ENCODE measurements at places on chromosomes 6 and 20.

DNA sequence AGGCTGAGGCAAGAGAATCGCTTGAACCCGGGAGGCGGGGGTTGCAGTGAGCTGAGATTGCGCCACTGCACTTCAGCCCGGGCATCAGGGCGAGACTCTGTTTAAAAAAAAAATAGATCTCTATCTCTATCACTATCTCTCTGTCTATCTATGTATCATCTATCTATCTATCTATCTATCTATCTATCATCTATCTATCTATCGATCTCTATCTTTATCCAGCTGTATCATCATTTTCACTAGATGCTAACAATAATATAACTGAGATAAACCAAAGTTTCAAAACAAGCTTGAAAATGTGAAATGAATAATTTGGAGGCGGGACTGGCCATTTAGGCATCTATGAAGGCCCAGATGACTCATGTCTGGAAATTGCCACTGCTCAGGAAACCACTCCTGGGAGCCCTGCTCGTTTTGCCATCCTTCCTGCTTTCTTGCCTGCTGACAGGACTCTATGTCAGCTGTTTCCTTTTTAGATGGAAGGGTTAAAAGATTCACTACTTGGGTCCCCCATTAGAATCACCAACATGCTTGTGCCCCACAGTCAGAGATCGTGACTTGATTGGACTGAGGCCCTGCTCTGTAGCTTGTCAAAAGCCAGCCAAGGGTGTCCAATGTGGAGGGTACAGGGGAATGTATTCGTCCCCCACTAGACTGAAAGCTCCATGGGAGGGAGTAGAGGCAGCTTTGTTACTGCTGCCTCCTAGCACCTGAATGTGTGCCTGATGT lies 61.7 kb downstream of the UTRN start:
- DNase-seq = no peak

DNA sequence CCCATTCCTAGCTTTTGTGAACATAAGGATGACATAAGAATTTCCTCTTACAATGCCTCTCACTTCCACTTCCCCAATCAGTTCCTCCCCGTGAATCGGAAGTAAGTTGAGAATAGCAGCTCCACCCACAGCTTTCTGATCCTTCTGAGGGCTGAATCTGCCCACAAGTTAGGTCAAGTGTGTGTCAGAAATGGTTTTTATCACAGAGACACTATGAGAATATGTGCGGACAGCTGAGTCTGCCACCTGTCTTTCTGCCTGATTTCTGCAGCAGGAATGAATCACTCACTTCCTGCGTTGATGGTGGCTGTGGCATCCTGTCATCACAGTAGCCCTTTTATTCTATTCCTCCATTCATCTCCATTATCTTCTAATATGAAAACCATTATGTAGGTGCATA lies 70.2 kb downstream of the RIN2 start:
- DNase-seq = no peak

- no peak for DNase-seq
These were observed 57.1 kb upstream of the HDDC2 start for GRCh38 chr6:125358898-125359297.

- no peak for DNase-seq
These were observed 25.0 kb downstream of the FRMD1 start for GRCh38 chr6:168053957-168054471.

DNA sequence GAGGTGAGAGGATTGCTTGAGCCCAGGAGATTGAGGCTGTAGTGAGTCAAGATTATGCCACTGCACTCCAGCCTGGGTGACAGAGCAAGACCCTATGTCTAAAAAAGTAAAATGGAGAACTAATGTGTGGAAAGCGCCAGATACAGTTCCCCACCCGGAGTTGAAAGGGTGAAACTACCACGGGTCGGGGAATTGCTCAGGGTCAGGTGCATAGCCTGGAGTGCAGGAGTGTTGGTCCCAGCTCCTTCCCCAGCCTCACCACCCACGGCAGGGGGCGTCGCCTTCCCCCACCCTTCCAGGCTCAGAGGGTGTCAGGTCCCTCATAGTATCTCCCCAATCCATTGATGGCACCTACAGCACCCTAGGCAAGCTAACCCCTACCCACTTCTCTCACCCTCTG lies 26.1 kb downstream of the C20orf203 start:
- no peak for DNase-seq

DNA sequence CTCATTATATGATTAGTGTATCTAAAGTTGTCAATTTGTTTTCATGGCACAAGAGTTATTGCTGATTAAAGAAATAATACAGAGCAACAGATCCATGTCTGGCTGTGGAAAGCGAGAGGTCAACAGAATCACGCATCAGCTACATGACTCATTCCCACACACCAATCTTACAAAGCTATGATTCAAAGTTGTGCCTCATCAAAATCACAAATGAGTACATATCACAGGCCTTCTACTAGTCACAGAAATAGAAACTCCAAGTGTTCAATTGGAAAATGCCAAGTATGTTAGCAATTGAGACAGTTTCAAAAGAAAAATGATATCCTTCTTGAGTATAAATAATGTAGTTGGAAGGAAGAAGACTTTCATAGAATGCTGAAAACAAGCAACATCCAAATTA lies 57.8 kb upstream of the NKAIN2 start:
- no peak for DNase-seq

GRCh38 chr6:156427345-156427744 lies 349.8 kb upstream of the ARID1B start:
- DNase-seq = no peak

- DNase-seq = peak; percentile 76
These were observed 56.2 kb upstream of the RIPOR2 start for GRCh38 chr6:24991810-24992467.

DNA sequence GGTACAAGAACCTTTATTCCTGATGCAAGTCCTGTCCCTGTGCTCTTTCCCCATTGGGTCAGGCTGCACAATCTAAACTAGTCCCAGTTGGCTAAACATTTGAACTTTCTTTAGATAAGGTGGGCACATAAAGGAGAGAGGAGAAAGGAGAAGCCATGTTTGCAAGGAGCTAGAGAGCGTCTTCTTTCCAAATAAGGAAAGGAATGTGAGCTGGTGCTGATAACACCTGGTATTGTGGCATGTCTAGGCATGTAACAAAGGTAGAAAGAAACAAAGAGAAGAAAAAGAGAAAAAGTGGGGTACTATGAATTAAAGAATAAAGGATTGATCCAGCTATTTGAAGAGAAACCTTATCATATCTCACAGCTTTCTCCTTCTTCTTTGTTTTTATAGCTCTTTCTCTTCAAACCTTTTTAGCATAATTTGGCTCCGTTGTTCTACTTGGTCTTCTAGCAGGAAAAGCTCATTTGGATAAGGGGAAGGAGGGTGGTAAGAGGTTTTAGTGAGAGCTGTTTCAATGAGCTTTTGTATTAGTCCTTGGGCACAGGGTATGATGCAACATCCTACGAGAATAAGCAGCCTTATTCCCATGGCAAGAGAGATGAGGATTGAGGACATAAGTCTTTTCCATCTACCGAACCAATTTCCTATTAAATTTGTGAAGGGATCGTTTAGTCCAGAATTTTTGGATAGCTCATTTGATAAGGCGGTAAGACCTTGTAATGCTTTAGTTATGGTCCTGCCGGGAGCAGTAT lies 415.5 kb upstream of the MAN1A1 start:
- no peak for DNase-seq

DNA sequence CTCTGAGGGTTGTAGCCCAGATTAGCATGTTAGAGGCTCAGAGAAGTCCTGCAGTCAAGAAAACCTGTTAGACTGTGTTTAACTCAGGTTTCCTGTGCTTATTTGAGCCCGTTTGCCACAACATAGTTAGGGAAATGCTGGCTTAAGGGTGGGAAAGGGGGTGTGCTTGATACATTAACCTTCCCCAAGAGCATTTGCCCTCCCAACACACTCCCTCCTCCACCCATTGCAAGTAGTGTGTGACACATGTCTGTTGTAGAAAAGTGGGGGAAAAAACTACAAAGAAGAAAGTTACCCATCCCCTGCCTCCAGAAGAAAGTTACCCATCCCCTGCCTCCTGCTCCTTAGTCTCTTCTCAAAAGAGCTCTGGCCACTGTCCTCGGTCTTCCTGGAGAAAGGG lies 36.8 kb upstream of the MRPS18A start:
- no peak for DNase-seq

DNA sequence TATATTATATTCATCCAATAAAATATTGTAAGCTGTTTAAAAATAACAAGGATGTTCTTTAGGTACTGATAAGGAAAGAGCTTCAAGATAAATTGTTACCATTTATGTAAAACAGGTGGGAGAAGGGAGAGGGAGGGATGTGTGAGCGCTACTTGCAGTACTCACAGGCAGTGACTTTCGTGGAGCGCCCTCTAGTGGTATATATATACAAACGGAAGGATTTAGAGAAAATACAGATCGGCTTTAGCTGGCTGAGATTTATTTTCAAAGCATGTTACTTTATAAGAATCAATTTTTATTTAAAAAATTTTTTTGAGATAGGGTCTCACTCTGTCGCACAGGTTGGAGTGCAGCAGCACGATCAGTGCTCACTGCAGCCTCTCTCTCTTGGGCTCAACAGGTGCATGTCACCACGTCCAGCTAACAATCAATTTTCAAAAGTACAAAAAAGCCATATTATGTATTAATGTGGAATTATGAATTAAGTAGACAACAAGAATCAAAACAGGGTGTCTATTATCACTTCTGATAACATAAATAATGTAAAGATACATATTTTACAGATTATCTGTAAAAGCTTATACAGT lies 3.3 kb upstream of the MOG start:
- peak; percentile 18 for DNase-seq

GRCh38 chr6:169291646-169292337 lies 38.1 kb upstream of the THBS2 start:
- DNase-seq = no peak

- DNase-seq = no peak
These were observed 64.2 kb upstream of the SLC35B3 start for GRCh38 chr6:8499540-8499939.

DNA sequence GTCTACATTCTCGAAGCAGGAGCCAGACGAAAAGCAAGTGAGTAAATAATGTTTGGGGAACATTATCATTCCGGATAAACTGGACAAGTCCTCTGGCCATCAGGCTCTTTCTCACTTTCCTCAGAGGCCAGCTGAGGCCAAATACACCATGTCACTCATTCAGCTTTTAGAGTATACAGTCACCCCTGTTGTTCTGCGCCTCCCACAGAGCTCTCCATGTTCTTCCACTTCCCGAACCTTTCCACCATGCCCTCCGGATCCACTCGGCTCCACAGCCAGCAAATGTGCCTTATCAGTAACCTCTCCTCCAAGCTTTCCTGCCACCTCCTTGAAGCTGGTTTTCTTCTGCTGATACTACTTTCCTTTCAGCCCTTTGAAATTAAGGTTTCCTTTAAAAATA lies 31.7 kb downstream of the LATS1 start:
- no peak for DNase-seq

DNA sequence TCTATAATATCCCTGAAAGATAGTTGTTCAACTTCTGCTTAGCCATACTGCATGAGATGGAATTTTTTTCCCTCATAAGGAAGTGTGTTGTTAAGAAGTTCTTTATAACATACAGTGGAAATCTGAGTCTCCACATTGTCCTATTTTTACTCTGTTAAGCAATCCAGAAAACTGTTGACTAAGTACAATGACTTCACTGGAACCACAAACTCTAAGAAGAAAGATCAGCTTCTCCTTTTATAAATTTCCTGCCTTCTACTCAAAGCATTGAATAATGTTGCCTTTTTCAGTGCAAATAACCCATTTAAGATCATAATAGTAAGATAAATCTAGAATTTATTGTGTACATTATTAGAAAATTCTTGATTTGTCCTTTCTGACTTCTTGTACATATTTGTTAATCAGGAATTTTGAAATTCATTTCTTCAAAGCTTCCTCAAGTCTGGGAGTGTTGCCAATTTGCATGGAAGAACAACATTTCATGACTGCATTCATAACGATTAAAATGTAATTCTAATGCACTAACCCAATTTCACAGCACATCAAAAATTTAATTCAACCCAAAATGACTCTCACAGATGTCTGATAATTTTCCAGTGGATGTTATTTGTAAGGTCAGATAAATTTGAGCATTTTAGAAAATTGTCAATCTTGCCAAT lies 45.6 kb upstream of the ANKEF1 start:
- DNase-seq = no peak

DNA sequence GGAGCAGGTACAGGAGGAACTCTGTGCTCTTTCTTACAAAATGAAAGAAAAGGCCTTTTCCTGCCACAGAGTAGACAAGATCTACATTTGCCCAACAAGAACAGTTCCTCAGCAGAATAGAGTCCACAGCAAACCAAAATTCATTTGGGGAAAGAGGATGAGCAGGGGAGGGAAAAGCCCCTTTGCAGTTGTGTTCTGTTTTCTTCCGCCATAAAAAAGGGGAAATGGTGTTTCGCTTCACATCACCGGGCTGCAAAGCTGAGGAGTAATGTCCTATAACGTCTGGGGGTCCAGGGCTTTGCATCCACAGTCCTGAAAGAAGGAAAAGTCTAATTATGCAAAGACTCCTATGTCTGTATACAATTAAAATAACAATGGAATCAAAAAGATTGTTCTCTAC lies at the start of gene GPR31:
Gene GPR31, minus strand, starts transcription at position 118 of the 400 bp plus-strand sequence. CDS start 149 bp downstream, outside the sequence.
- DNase-seq = no peak
